ENCODE measurements at places on chromosomes 12 and 14. TPM values are rescaled to one million over a fixed set of nuclear protein-coding genes. Genes with fewer than 3 reads are reported as not detected.

Gene KRT75
- total RNA-seq = not detected

Gene FOXG1
- total RNA-seq = 0.06 TPM

Gene CPNE6
- not detected for total RNA-seq

Gene CD163
- total RNA-seq = 18.8 TPM

Gene C1QL4
- total RNA-seq = 1.1 TPM

Gene NEUROD4
- not detected for total RNA-seq

Gene HOXC4
- total RNA-seq = 10.0 TPM
